HepG2 (cell line): ENCODE measurements at places on chromosomes 16 and 17. TPM values are rescaled to one million over a fixed set of nuclear protein-coding genes. Genes with fewer than 3 reads are reported as not detected.

DNA sequence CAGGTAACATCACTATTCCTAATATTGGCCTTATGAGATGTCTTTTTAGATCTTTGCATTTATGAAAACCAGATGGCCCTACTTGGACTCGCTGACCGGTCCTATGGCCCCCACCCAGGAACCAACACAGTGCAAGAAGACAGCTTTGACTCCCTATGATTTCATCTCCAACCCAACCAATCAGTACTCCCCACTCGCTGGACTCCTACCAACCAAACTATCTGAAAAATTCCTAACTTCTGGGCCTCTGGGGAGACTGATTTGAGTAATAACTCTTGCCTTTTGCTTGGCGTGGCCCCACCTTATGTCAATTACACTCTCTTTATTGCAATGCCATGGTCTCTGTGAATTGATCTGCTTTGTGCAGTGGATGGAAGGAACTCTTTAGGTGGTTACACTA lies 828.9 kb downstream of the CDH11 start:
- no peak overlapping the region for H3K27ac ChIP-seq
- no peaks in the 10 kb centered on the region for H3K36me3 ChIP-seq
- no peak overlapping the region for H3K4me3 ChIP-seq
- no peaks in the 10 kb centered on the region for H3K27me3 ChIP-seq
- DNase-seq = no peak

- no peaks in the 10 kb centered on the region for H3K36me3 ChIP-seq
- H3K27ac ChIP-seq = no peak overlapping the region
- H3K4me1 ChIP-seq = peaks cover 14% of the 10 kb centered on the region
Observed at GRCh38 chr16:9258423-9259051, 167.1 kb downstream of the HAPSTR1 start.

DNA sequence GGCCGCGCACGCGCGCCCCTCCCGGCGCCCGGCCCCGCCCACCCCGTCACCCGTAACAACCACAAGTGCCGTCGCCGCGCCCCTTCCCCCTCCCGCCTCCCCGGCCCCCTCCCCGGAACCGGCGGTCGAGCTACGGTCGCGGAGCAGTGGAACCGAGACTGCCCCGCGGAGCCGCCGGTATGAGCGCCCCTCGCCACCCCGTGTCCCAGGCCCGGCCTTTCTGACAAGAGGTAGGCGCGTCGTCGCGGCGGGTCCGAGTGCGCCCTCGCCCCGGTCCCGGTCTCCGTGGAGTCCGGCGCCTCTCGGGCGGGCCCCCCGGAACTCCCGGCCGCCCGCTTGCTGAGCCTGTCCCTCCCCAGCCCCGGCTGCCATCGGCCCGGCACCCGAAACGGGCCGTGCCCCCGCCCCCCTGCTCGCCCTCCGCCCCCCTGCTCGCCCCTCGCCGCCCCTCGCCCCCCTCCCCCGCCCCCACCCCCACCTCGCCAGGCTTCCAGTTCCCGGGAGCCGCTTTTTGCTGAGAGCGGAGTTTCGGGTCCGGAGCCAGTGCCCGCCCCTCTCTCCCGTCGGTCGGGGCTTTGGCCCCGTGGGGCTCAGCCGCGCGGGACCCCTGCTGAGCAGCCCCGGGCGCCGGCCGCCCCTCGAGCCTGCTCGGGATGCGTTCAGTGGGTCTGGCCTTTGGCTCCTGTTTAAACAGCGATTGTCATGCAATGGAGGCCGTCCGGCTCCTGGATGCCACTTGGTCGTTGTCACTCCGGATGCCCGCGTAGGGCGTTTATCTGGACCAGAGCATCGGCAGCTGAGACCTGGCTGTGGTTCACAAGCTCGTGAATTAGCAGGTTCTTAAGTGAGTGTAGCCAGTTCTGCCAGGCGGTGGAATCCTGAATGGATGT lies at the start of gene SEC14L1:
Gene SEC14L1, plus strand, starts transcription at position 92 of the 890 bp plus-strand sequence. CDS start 2,628 bp downstream, outside the sequence.
- H3K4me3 ChIP-seq = peak within 1 kb of the TSS; percentile 85
- DNase-seq = peak; percentile 68
- peaks cover 23% of the 10 kb centered on the region for H3K36me3 ChIP-seq
- peak within 1 kb of the TSS; percentile 89 for H3K27ac ChIP-seq
- no peaks in the 10 kb centered on the region; the same call in 2 of the 3 replicates for H3K27me3 ChIP-seq
- H3K4me1 ChIP-seq = peaks cover 65% of the 10 kb centered on the region

DNA sequence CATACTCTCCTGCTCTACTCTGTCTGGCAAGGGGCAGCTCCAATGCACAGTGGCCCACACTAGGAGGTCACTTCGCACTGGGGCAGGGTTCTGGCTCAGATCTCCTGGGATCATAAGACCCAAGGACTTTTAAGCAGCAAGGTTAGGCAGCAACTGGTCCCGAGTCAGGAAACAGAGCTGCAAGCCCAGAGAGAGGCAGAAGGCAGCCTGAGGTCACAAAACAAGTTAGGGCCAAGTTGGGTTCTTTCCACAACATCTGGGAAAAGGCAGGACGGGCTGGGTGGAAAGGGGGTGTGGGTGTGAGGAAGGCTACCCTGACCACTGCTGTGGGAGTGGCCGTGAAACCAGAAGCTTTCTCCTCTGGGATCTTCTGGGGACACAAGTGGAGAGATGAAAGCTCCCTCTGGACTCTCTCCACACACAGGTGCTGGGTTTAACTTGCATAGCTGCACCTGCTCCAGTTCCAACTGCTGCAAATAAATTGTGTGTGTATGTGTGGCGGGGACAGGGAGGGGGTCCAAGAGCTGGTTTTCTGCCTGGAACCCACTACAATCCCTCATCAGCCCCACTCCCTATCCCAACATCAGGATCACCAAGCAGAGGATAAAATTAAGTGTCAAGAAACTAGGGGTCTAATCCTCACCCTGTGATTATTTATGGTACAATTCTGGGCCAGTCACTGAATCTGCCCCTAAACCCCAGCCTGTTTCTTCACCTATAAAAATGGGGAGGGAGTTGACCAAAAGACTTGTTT lies 8.0 kb upstream of the TSPOAP1 start:
- H3K36me3 ChIP-seq = no peaks in the 10 kb centered on the region
- H3K4me1 ChIP-seq = peaks cover 62% of the 10 kb centered on the region
- no peaks in the 10 kb centered on the region for H3K27me3 ChIP-seq
- no peak for DNase-seq
- H3K4me3 ChIP-seq = no peak overlapping the region

DNA sequence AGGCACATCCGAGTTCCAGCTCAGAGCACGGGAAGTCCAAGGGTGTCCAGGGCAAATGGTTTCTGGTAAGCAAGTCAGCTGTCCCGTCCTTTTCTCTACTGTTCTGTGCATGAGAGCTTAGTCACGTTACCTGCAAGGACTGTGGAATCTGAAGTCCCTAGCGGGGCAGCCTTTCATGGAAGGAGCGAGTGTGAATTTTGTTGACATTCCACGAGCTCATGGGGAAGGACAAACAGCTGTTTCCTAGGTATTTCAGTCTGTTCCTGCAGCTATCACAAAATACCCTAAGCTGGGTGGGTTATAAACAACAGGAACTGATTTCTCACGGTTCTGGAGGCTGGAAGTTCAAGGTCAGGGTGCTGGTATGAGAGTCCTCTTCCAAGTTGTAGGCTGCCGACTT lies 109.2 kb downstream of the SDR42E1 start:
- no peaks in the 10 kb centered on the region for H3K4me1 ChIP-seq
- H3K27me3 ChIP-seq = peaks cover 24% of the 10 kb centered on the region; the same call in 2 of the 3 replicates
- H3K36me3 ChIP-seq = no peaks in the 10 kb centered on the region
- no peak overlapping the region for H3K27ac ChIP-seq
- no peak overlapping the region for H3K4me3 ChIP-seq

DNA sequence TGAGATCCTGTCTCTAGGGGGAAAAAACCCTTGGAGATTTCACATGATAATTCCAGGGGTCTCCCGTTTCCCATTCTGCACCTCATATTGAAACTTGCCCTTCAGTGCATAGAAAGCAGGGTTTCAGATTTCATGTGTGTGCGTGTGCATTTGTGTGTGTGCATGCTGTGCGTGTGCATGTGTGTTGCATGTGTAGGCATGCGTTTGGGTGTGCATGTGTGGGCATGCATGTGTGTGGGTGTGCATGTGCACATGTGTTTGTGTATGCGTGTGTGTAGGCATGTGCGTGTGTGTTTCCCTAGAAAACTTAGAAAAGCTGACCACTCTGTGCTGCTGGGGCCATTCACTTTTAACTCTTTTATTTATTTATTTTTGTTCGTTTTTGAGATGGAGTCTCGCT lies 40.0 kb downstream of the IL21R start:
- H3K27ac ChIP-seq = no peak overlapping the region
- H3K4me1 ChIP-seq = no peaks in the 10 kb centered on the region
- no peaks in the 10 kb centered on the region for H3K36me3 ChIP-seq

DNA sequence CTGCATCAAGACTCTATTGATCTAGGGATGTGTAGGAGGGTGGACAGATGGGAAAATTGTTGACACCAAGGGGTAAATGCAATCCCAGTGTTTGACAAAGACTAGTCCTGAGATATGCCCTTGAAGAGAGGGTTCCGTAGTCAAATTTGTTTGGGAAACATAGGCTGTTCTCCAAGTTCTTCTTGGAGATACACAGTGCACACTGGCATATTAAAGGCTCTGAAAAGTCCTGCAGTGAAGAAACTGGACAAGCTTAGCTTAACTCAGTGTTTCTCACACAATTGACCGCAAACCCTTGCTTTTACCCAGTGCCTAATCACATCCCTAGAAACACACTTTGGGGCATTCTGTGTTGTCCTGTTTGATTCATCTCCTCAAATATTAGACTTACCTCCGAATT lies 10.8 kb downstream of the DHRS7C start:
- H3K27me3 ChIP-seq = peaks cover 53% of the 10 kb centered on the region
- no peak overlapping the region for H3K27ac ChIP-seq
- H3K36me3 ChIP-seq = no peaks in the 10 kb centered on the region
- no peaks in the 10 kb centered on the region for H3K4me1 ChIP-seq
- no peak for DNase-seq

- no peak for DNase-seq
- H3K36me3 ChIP-seq = no peaks in the 10 kb centered on the region
- no peaks in the 10 kb centered on the region for H3K27me3 ChIP-seq
- no peak overlapping the region for H3K4me3 ChIP-seq
- peak overlapping the region; percentile 46 for H3K27ac ChIP-seq
- H3K4me1 ChIP-seq = peaks cover 50% of the 10 kb centered on the region
Observed at GRCh38 chr17:19727501-19728078, 11.2 kb upstream of the SLC47A2 start.

DNA sequence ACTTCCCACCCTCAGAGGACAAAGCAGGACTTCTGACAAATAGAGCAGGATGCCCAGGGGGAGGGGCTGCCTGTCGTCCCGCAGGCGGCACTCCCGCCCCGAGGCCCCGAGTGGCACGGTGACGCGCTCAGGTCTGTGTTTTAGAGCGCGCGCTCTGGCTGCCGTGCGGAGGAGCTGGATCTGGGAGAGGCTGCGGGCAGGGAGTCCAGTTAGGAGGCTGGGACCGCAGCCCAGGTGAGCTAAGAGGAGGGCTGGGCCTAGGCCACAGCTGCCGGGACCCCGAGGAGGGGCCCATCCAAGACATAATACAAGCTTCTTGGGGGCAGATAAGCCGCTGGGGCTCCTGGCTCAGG lies 6.4 kb downstream of the DOC2A start:
- DNase-seq = no peak
- H3K36me3 ChIP-seq = 0 out of 3 replicates have a peak, but pooled peaks cover 3% of the 10 kb centered on the region
- H3K27ac ChIP-seq = no peak overlapping the region
- peaks cover 6% of the 10 kb centered on the region for H3K4me1 ChIP-seq
- no peak overlapping the region for H3K4me3 ChIP-seq
- 0 out of 3 replicates have a peak, but pooled peaks cover 6% of the 10 kb centered on the region for H3K27me3 ChIP-seq

DNA sequence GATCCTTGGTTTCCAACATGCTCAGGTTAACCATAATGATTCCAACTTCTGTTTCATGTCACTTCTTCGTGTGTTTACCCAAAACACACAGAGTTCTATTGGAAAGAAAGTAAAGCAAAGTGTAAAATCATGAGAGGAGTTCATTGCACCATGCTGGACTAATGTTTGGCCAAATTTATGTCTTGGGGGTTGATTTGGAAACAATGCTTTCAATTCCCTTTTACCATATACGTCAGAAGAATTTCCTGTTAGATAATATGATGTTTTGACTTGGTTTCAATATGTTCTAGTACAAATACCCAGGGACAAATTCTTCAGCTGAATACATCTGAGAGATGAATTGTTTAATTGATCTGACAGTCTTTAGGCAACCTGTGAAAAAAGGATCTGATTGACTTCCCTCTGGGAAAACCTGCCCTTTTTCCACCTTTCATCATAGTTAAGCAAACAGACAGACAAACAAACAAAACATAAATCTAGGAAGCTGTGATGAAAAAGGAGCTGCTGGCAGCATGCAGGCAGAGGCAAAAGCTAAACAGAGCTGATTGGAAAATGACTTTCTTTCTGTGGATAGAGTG lies 26.0 kb upstream of the MPHOSPH6 start:
- H3K27ac ChIP-seq = no peak overlapping the region
- H3K36me3 ChIP-seq = no peaks in the 10 kb centered on the region
- DNase-seq = no peak
- peaks cover 9% of the 10 kb centered on the region; the same call in 1 of the 2 replicates for H3K4me1 ChIP-seq
- H3K4me3 ChIP-seq = no peak overlapping the region

- no peak overlapping the region for H3K4me3 ChIP-seq
- DNase-seq = no peak
- H3K27ac ChIP-seq = no peak overlapping the region
- peaks cover 13% of the 10 kb centered on the region for H3K4me1 ChIP-seq
- peaks cover 37% of the 10 kb centered on the region for H3K36me3 ChIP-seq
Observed at GRCh38 chr16:84109598-84110335, 7.0 kb downstream of the MBTPS1 start.

DNA sequence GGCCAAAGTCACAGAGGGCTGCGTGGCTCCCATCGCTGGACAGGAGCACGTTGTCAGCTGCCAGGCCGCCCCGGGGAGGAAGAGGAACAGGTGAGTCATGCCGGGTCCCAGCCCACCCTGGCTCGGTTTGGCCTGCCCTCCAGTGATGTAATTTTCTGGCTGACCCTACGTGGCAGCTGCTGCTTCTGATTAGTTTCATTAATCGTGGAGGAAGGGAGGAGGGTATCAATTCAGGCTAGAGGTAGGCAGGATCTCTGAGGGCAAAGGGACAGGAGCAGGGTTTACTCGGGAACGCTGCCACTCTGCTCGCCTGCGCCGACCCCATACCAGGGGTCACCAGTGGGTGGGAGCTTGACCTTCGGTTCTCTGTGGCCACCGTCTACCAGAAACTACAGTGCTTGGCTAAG lies 11.7 kb upstream of the SPATA32 start:
- H3K36me3 ChIP-seq = peaks cover 13% of the 10 kb centered on the region
- no peaks in the 10 kb centered on the region for H3K27me3 ChIP-seq
- peaks cover 17% of the 10 kb centered on the region for H3K4me1 ChIP-seq
- H3K27ac ChIP-seq = no peak overlapping the region
- no peak overlapping the region for H3K4me3 ChIP-seq

Gene ACSM2A
- 10.6 and 16.3 TPM in 2 replicates for total RNA-seq

Gene RNF151
- not detected in 2 replicates for total RNA-seq

Gene BCAR1
- total RNA-seq = 35.9 and 48.1 TPM in 2 replicates

Gene TIMM22
- 15.5 and 16.3 TPM in 2 replicates for total RNA-seq

Gene TBC1D3B
- total RNA-seq = 1.8 TPM in 1 of 2 replicates, not detected in the other

Gene PDF
- total RNA-seq = 26.8 and 48.8 TPM in 2 replicates

Gene KRT31
- total RNA-seq = not detected in 2 replicates

Gene C17orf67
- total RNA-seq = 0.62 and 0.86 TPM in 2 replicates

Gene RNPS1
- 126 and 127 TPM in 2 replicates for total RNA-seq

Gene CTRB2
- not detected in 2 replicates for total RNA-seq
